ENCODE measurements at places on chromosomes 6 and 20.

GRCh38 chr6:92681401-92681800 lies 738.0 kb downstream of the EPHA7 start:
- no peak for DNase-seq

DNA sequence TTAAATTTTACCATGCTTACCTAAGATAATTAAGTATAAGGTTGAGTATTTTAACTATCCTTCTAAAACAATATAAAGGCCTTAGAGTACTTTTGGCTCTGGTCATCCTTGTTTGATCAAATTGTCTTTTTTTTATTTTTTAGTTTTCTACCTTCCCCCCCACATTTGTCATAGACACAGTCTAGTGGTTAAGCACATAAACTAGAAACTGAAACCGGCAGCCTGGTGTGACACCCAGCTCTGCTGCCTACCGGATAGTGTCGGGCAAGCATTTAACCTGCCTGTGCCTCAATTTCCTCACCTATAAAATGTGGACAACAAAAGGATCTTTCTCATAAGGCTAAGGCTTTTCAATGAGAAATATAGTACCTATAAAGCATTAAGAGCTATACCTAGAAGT lies 21.6 kb upstream of the TULP4 start:
- DNase-seq, result no peak

GRCh38 chr6:38648629-38649028 lies 8.9 kb upstream of the BTBD9 start:
- DNase-seq, result no peak

GRCh38 chr6:116476002-116476678 lies 15.0 kb downstream of the CALHM6 start:
- peak; percentile 23 for DNase-seq

GRCh38 chr20:4635781-4636180 lies 85.9 kb upstream of the PRND start:
- DNase-seq, result no peak

DNA sequence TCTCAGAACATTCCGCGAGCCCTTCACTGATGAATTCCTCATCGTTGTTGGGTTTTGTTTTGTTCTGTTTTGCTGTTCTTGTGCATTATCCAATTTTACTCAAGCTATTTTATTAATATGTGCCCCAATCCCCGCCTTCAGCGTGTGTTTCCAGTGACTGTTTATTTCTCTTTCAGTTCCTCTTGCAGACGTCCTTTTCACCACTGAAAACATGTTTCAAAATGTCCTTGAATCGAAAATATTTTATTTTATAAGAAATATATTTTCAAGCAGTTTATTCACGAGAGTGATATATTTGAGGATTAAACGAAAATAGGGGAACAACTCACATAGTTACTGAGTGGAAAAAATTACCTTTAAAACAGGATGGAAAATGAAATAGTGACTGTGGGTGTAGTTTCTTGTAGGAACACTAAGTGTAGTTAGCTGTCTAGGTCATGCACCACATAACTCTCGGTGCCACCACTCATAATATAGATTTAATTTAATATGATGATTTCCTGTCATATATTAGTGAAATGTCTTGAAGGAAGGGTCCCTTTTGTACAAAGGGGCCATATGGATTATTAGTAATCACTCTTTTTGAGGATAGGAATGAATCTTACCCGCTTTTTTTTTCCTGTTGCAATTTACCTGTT lies 45.3 kb upstream of the HDDC2 start:
- DNase-seq, result no peak

- no peak for DNase-seq
These were observed 917 bp downstream of the C6orf120 start for GRCh38 chr6:169702840-169703246.

All from fibroblast of skin of right biceps (primary cell).